Neural cell (in vitro differentiated cells): ENCODE measurements at places on chromosomes 13 and 19. TPM values are rescaled to one million over a fixed set of nuclear protein-coding genes. Genes with fewer than 3 reads are reported as not detected.

The ACP5 gene
- not detected in 2 replicates for polyA plus RNA-seq

The SIAH3 gene
- polyA plus RNA-seq: 4.0 and 4.9 TPM in 2 replicates

The ZFP14 gene
- 16.1 and 16.4 TPM in 2 replicates for polyA plus RNA-seq

The CD22 gene
- polyA plus RNA-seq: not detected in 2 replicates
